ENCODE measurements at places on chromosomes 3 and 15.

- DNase-seq = no peak
Measured at GRCh38 chr15:92033723-92034122, 180.2 kb downstream of the SLCO3A1 start.

DNA sequence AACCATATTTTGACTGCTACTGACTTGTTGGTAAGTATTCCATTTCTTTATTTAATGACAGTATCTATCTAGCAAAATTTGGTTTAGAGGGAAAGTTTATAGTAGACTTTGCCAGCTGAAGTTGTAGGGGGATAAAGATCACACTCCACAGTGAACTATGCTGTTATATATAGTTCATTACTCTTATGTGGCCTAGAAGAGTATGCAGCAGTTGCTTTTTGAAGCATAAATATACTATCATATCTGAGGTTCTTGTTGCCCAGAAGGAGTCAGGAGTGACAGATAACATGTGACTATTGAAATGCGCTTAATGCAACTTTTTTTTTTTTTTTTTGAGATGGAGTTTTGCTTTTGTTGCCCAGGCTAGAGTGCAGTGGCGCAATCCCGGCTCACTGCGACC lies 25.6 kb upstream of the MCF2L2 start:
- DNase-seq = no peak

DNA sequence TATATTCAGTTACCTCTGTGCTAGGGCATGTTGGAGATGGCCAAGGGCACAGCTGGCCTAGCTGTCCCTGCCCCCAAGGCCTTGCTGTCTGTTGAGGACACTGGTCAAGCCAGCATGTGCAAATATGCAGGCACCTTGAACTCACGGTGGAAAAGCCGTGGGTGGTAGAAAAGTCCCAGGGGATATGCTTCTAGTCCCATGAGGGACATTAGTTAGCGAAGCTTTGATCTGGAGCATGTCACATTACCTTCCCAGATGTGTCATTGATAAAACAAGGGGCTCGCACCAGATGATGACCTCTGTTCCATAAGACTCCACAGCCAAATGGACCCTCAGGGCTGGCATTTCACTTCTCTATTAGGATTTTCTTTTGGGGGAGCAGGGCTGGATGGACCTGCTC lies 14.2 kb upstream of the TMEM158 start:
- DNase-seq = no peak

- no peak for DNase-seq
Measured at GRCh38 chr15:60371175-60372051, 26.4 kb downstream of the ANXA2 start.

DNA sequence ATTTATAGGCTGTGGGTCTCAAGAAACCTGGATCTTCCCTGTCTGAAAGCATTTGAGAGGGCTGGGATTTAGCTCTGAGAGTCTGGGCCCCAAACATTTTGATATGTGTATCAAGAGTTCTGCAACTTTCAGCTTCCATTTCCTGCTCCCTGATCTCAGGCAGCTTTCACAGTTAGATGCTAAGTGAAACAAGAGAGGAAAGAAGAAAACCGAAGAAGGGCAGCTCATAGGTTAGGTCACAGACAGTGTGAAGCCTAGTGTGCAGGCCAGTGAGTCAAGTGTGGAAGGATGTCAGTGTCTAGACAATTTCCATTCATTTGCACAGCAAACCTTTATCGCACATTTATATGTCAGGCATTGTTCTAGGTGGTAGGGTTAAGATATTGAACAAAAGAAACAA lies 173.6 kb upstream of the PROK2 start:
- no peak for DNase-seq

GRCh38 chr3:90007778-90008499 lies 900.5 kb downstream of the EPHA3 start:
- no peak for DNase-seq

DNA sequence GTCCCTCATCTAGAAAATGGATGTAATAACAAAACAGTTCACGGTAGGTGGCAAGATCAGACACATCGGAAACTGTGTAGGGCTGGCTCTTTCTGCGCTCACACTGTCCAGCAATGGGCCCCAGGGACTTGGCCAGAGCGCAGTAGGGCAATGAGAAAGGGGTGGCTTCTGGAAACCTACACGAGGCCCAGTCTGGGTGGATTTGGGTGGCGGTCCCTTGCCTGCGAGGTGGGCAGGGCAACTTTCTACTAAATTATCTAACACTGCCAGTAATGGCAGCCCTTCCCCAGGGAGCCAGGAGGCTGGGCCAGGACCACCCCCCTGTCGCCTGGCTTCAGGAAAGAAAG lies 2.1 kb upstream of the TNK2 start:
- no peak for DNase-seq
